ENCODE measurements at places on chromosomes 13 and 19.

DNA sequence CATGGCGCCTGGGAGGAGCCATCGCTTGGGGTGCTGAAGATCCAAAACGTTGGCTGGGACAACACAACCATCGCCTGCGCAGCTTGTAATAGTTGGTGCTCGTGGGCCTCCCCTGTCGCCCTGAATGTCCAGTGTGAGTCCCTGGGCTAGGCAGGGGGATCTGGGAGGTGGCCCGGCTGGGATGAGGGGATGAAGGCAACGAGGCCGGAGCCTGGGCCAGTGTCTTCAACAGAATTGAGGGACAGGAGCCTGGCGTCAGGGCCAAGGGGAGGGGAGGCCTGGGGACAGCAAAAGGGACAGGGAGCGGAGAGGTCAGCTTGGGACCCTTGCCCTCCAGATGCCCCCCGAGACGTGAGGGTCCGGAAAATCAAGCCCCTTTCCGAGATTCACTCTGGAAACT lies 6.7 kb upstream of the FFAR1 start:
- DNase-seq, result no peak

DNA sequence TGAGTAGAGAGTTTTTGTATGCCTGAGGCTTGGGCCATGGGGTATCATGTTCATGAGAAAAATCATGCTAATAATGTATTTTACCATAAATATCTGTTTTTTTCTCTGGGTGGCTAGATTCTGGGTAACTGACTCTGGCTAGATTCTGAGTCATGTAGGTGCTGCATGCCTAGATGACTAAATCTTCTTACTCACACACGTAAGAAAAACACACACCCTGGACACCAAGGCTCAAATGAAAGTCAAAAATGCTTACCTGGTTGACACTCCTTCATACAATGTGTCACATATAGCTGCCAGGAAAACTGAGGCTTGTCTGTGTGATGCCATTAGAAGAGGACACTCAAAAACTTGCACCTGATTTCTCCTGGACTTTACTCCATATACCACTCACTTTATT lies 597.4 kb upstream of the SLITRK1 start:
- DNase-seq, result no peak

DNA sequence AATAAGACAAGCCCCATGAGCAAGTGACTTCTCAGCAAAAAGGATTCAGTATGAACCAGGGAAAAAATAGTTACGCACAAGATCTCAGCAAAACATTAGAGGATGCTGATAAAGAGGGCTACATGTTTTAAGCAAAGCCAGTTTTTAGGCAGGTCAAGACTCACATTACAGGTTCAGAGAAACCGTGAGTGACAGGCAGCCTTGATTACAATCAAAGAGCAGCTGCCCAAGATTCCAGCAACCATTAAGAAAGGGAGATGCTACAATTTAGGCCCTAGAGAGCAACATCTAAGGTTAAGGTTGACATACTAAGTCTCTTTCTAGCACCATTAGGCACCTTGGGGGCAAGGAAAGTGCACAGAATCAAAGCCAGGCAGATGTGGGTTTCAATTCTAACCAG lies 2.8 kb upstream of the SLC7A1 start:
- DNase-seq, result no peak

GRCh38 chr13:32600890-32601289 lies 14.6 kb downstream of the PDS5B start:
- DNase-seq, result no peak

- DNase-seq, result no peak
Observed at GRCh38 chr19:13430790-13431582, 75.3 kb downstream of the CACNA1A start.

DNA sequence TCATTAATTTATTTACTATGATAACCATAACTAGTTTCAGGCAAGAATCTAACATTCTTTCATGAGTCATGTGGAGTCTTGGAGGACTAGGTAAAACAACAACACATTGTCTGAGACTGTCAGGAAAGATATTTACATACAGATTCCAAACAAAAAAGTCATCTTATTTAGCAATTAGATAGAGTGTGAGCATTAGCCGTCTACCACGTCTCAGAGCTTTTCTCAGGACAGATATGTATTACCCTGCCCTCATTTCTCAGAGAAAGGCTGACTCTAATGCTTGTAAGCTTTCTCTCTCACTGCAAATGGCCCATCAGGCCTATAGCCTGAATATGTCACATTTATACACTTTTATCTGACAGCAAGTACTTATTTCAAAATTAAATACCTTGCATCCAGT lies 312.1 kb upstream of the PCDH20 start:
- DNase-seq, result no peak

DNA sequence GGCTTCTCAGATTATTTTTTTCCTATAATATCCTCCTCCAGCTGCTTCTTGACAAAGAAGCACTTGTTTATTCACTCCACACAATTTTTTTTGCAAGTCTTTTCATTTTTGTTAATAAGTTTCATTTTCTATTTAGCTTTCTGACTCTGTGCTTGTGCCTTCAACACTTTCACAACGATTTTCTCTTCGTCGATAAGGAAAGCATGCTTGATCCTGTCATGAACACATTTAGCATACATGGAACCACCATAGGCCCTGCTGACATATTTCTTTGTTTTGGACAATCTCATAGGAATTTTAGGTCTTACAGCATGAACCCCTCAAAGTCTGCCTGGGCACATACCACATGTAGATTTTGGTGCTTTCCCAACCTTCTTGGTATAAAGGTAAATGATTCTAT lies 346.0 kb downstream of the KCNRG start:
- DNase-seq, result no peak

GRCh38 chr19:28425046-28425931 lies 787.7 kb downstream of the UQCRFS1 start:
- no peak for DNase-seq

DNA sequence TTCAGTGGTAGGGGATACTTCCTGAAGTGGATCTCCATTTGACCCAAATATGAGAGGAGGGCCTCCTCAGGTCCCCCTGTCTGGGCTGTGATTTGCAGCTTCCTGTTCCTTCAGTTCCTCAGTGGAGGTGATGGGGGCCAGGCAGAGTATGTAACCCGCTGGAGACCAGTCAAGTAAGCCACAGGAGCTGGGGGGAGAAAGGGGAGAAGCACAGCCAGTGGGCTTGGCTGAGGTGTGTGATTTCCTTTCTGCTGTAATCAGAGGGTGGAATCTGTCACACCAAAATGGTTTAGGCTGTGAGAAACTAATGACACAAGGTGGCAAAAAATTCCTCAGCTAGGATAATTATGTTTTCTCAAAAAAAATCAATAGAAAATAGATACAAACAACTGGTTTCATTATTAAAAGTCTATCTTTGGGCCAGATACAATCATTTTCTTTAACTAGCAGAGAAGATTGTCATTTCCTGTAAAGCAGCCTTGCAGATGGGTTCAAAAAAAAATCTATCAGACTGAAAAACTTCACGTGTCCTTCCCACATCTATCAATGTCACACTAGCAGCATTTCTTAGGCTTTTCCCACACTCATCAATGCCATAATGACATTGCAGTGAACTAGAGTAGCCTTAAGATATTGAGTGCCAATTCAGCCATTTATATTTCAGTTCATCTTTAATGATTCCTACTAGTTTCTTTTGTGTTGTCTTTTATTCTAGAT lies 1660.3 kb downstream of the EFNB2 start:
- no peak for DNase-seq

DNA sequence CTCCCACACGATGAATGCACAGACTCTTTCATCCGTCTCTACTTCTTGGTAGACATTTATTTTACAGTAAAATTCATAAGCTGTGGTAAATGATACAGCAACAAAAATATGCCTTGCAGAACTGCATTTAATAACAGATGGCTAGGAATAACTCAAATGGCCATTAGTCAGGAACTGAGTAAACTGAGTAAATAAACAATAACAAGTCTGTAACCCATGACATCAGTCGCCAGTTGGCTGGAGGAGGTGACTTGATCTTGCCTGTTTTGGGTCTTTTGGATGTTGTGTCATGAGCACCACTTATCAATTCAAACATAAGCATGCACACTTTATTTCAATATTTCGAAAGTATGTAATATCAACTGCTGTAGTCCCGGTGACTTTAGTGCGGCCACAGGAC lies 632.6 kb upstream of the ARGLU1 start:
- no peak for DNase-seq

DNA sequence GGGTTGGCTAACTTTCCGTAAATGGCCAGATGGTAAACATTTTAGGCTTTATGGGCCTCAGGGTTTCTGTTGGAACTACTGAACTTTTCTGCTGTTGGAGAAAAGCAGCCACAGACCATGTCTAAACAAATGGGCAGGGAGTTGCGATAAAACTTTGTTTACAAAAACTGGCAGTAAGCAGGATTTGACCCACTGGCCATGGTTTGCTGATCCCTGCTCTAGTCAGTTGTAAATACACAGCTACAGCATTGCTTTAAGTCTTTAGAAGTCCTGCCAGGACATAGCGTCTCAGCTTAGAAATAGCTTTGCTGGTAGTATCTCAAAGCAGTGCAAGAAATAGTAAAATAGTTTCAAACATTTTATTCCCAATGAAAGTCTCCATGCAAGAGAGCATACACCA lies 88.4 kb downstream of the NALCN start:
- DNase-seq, result no peak

DNA sequence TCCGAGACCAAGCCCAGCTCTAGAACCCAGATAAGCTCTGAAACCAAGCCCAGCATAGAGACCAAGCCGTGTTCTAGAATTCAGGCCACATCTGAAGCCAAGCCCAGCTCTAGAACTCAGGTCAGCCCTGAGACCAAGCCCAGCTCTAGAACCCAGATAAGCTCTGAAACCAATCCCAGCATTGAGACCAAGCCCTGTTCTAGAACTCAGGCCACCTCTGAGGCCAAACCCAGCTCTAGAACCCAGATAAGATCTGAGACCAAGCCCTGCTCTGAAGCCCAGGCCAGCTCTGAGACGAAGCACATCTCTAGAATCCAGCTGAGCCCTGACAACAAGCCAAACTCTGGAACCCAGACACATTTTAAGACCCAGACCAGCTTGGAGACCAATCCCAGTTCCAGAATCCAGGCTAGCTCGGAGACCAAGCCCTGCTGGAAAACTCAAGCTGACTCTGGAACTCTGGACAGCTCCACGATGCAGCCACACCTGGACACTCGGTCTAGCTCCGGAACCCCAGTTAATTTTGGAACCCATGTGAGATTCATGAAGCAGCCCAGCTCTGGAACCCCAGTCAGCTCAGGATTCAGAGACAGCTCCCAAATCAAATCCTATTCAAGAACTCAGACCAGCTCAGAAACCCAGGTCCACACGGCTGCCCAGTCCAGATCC lies 5.8 kb downstream of the GIPC3 start:
- no peak for DNase-seq

GRCh38 chr13:103884101-103884723 lies 818.0 kb upstream of the SLC10A2 start:
- DNase-seq, result no peak
